ENCODE measurements at places on chromosomes 4 and X. TPM values are rescaled to one million over a fixed set of nuclear protein-coding genes. Genes with fewer than 3 reads are reported as not detected.
A peak's percentile ranks its signal among the peaks of the same experiment; 100 is the strongest.

Gene ARL9
- not detected for total RNA-seq

Gene TMSB15B
- 7.7 TPM for total RNA-seq

Gene ANAPC4
- total RNA-seq = 40.9 TPM

Gene COL4A5
- total RNA-seq = not detected

Gene TMPRSS11D
- not detected for total RNA-seq

Gene UGT2A3
- total RNA-seq = not detected

Gene RHOXF2B
- total RNA-seq = not detected

Gene VCX3B
- not detected for total RNA-seq

Gene MYOZ2
- total RNA-seq = not detected

Gene STOX2
- not detected for total RNA-seq

Gene CEP135
- 13.3 TPM for total RNA-seq

DNA sequence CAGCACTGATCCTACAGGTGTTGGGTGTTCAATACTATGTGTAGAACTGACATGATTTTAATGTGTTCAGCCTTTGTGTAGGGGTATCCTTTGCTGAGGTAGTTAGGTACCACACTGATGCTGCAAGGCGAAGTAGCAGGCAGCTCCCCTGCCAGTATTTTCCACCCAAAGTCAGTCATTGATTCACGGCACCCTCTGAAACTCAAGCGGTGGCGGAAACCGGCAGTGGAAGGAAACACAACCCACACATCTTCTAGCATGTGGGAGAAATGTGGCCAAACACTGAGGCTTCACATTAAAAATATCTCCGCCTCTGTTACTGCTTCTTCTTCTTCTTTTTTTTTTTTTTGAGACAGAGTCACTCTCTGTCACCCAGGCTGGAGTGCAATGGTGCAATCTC lies 126.3 kb downstream of the AASDH start:
- H3K4me1 ChIP-seq = peaks cover 24% of the 10 kb centered on the region
- peaks cover 29% of the 10 kb centered on the region for H3K27me3 ChIP-seq
- H3K4me3 ChIP-seq = no peak overlapping the region
- H3K27ac ChIP-seq = no peak overlapping the region
- H3K36me3 ChIP-seq = peaks cover 5% of the 10 kb centered on the region

DNA sequence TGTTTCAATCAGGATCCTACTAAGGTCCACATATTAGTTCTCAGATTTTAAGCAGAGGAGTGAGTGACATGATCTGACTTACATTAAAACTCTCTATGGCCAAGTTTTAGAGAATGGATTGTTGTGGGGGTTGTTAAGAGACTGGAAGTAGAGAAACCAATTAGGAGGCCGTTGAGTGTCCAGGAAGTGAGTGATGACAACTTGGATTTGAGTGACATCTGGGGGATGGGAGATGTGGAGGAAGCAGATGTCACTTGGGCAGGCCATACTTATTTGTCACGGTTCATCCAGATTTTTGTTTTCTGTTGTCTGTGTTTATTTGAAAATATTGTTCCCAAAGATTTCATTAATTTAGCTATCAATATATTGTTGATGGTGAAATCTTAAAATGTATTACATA lies 28.3 kb downstream of the ADD1 start:
- no peaks in the 10 kb centered on the region for H3K27me3 ChIP-seq
- H3K4me3 ChIP-seq = no peak overlapping the region
- DNase-seq = no peak
- peaks cover 29% of the 10 kb centered on the region for H3K36me3 ChIP-seq

DNA sequence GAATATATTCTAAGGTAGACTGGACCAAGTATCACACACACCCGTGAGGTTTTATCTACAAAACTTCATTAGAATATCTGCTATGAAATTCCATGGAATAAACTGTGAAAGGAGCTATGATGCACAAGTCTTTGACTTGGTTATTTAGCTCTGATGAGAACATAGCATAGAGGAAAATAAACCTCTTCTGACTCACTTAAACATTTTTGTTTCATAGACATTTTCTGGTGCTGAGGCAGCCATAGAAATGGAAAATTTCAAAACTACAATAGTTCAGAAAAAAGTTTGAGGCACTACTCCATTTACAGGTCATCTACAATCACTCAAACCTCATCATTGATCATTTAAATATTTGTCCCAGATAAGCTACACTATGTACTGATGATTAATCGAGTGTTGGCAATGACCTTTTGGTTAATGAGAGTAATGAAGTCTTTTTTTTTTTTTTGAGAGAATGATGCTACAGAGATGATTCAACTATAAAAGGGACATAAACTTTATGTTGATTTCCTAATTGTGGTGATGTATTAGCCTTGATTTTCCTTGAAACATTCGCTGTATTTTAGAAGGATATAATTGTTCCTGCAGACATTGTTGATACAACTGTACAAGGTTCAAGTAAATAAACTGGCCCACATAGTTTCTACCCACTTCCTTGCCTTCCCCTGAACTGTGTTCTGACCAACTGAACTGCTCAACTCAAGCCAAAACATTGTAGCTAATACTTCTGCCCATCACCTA lies 77.5 kb downstream of the AREG start:
- H3K4me3 ChIP-seq = no peak overlapping the region
- no peak overlapping the region for H3K27ac ChIP-seq
- H3K4me1 ChIP-seq = peaks cover 16% of the 10 kb centered on the region
- peaks cover 3% of the 10 kb centered on the region for H3K27me3 ChIP-seq
- H3K36me3 ChIP-seq = no peaks in the 10 kb centered on the region
- no peak for DNase-seq

- no peak overlapping the region for H3K4me3 ChIP-seq
- no peaks in the 10 kb centered on the region for H3K27me3 ChIP-seq
- H3K27ac ChIP-seq = no peak overlapping the region
- H3K4me1 ChIP-seq = no peaks in the 10 kb centered on the region
Measured at GRCh38 chrX:132393485-132393884, 95.4 kb downstream of the MBNL3 start.

GRCh38 chr4:167578906-167579305 lies 344.6 kb upstream of the SPOCK3 start:
- no peaks in the 10 kb centered on the region for H3K27me3 ChIP-seq
- H3K4me1 ChIP-seq = no peaks in the 10 kb centered on the region
- H3K27ac ChIP-seq = no peak overlapping the region
- H3K36me3 ChIP-seq = no peaks in the 10 kb centered on the region
- no peak for DNase-seq

DNA sequence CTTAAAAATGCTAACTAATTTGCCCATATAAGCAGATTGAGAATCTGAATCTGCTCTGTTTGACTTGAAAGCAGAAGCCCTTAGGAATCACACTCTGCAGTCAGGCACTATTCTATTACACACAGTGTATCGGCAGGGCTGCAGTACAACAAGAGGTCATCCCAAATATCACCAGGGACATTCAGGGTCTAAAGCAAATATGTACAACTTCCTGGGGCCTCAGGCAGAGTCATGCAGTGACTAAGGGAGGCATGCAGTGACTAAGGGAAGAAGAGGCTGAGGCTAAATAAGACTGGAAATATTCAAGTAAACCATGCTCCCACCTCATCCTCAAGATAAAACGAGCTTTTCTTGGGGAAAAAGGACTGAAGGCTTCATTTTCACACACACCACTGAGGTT lies 20.9 kb downstream of the MAPK10 start:
- no peak overlapping the region for H3K4me3 ChIP-seq
- no peak overlapping the region for H3K27ac ChIP-seq

DNA sequence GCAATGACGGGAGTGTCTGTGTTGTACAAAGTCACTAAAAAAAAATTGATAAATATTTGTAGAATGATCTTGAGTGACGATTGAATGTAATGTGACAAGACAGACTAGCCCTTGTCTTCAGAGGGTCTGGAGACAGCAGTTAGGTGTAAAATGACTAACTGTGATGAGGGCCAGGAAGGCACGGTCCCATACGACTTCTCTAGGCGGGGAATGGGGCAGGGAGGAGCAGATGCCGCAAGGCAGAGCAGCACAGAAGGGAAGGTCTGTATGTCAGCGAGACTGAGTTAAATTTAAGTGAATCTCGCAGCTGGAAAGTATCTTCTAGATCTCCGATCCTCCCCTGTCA lies 405 bp downstream of the CENPE start:
- DNase-seq = no peak
- peak overlapping the region; percentile 96 for H3K4me3 ChIP-seq
- peaks cover 42% of the 10 kb centered on the region for H3K36me3 ChIP-seq
- H3K27me3 ChIP-seq = peaks cover 5% of the 10 kb centered on the region
- H3K27ac ChIP-seq = peak overlapping the region; percentile 95
- peaks cover 22% of the 10 kb centered on the region for H3K4me1 ChIP-seq

DNA sequence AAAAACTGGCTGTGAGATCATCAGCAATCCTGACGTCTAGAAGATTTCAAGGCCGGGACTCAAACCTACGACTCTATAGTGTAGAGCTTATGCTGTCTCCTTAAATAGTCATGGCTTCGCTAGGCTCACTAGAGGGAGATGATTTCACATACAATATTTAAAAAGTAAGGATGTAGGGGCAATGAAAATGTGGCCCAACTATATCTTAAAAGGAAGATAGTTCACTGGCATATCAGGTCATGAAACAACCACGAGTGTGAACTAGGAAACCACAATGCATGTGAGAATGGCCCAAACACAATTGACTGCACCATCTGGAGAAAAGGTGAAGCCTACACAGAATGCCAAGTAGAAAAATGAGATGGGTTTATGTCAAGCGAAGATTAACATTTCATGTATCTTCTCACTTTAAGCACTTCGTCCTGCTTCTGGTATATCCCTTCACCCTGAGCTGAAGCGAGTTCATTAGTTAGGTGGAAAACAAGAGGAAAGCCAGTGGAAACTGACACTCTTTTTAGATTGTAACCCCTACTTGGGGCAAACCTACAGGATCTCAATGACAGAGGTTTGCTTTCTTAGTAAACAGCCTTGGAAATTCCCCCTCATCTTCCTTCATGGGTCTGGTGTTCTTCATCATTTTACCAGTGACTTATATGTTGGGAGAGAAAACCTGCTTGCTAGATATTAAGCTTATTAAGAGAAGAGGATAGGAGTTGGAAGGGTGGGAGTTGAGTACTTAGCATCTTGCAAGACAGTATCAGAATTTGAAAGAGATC lies 17.4 kb downstream of the FAM9C start:
- DNase-seq = no peak
- no peaks in the 10 kb centered on the region for H3K36me3 ChIP-seq
- H3K4me3 ChIP-seq = no peak overlapping the region

- H3K36me3 ChIP-seq = peaks cover 37% of the 10 kb centered on the region
- H3K27me3 ChIP-seq = peaks cover 12% of the 10 kb centered on the region
- DNase-seq = no peak
Measured at GRCh38 chr4:7068279-7068842, 497 bp upstream of the GRPEL1 start.

GRCh38 chr4:70712150-70712549 lies 9.6 kb upstream of the RUFY3 start:
- no peaks in the 10 kb centered on the region for H3K36me3 ChIP-seq
- no peak overlapping the region for H3K4me3 ChIP-seq
- no peak overlapping the region for H3K27ac ChIP-seq
- no peak for DNase-seq
- H3K4me1 ChIP-seq = peaks cover 36% of the 10 kb centered on the region
- H3K27me3 ChIP-seq = no peaks in the 10 kb centered on the region

GRCh38 chr4:42235304-42236021 lies 83.0 kb upstream of the BEND4 start:
- no peaks in the 10 kb centered on the region for H3K36me3 ChIP-seq
- H3K27ac ChIP-seq = no peak overlapping the region
- H3K4me3 ChIP-seq = no peak overlapping the region
- H3K4me1 ChIP-seq = no peaks in the 10 kb centered on the region
- H3K27me3 ChIP-seq = no peaks in the 10 kb centered on the region
- DNase-seq = no peak

DNA sequence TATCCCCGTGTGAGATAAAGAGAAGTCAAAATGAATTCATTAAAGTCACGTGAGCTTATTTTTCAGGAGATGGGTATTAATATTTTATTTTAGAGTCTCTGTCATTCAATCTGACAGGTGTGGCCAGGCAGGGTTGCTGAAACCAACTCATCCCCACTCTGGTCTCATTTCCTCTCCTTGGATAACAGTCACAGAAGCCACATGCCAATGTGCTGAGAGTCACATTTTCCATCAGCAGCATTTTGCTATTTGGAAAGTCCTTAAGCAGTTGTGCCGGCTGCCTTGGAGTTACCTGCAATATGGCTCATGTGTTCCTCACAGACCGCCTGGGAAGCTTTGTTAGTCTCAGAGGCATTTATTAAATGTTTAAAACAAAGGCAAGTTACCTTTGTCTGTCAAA lies 302.3 kb downstream of the DCHS2 start:
- no peak overlapping the region for H3K27ac ChIP-seq
- DNase-seq = no peak
- no peaks in the 10 kb centered on the region for H3K27me3 ChIP-seq
- no peaks in the 10 kb centered on the region for H3K4me1 ChIP-seq

DNA sequence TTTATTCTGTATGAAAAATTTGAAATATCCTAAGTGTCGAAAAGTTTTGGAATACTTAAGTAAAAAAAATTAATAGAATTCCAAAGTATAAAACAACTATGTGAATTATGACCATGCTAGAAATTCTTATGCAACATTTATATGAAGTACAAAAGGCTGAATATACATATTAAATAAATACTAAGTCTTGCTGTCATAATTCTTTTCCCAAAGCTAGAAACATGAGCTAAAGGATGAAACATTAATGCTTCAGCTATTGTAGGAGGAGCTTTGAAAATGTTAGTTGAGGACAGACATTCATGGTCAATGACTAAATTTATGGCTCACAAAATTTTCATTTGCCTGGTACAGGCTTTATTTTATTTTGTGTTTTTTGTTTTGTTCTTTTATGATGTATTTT lies 207.3 kb downstream of the GABRB1 start:
- no peaks in the 10 kb centered on the region for H3K36me3 ChIP-seq
- H3K4me3 ChIP-seq = no peak overlapping the region
- H3K4me1 ChIP-seq = no peaks in the 10 kb centered on the region
- H3K27me3 ChIP-seq = no peaks in the 10 kb centered on the region
- DNase-seq = no peak
- no peak overlapping the region for H3K27ac ChIP-seq

DNA sequence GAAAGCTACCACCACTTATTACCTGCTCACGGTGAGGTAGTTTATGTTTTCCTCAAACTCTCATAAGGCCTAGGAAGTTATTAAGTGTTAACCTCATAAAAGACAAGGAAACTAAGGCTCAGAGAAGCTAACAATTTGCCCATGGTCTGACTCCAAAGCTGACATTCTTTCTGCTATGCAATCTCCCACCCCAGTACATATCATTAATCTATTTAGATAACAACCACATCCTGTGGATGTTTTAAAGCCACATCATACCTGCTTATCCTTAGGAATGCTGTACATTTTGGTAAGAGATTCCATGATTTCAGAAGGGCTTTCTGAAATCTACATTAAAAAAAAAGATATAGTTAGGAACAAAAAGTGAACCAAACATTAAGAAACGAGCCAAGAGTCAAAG lies 55.4 kb downstream of the HUWE1 start:
- no peak overlapping the region for H3K4me3 ChIP-seq
- no peak for DNase-seq
- no peak overlapping the region for H3K27ac ChIP-seq
- H3K36me3 ChIP-seq = peaks cover 77% of the 10 kb centered on the region

GRCh38 chrX:96445531-96446065 lies 239.0 kb upstream of the DIAPH2 start:
- no peaks in the 10 kb centered on the region for H3K36me3 ChIP-seq
- no peaks in the 10 kb centered on the region for H3K27me3 ChIP-seq
- DNase-seq = no peak
- no peak overlapping the region for H3K4me3 ChIP-seq
- no peaks in the 10 kb centered on the region for H3K4me1 ChIP-seq

GRCh38 chr4:94454405-94454804 lies 2.7 kb downstream of the PDLIM5 start:
- H3K4me3 ChIP-seq = no peak overlapping the region
- H3K36me3 ChIP-seq = peaks cover 10% of the 10 kb centered on the region
- H3K27me3 ChIP-seq = peaks cover 12% of the 10 kb centered on the region
- peaks cover 24% of the 10 kb centered on the region for H3K4me1 ChIP-seq
- H3K27ac ChIP-seq = no peak overlapping the region

- no peak for DNase-seq
- no peaks in the 10 kb centered on the region for H3K36me3 ChIP-seq
- H3K27ac ChIP-seq = no peak overlapping the region
- H3K4me1 ChIP-seq = no peaks in the 10 kb centered on the region
- no peak overlapping the region for H3K4me3 ChIP-seq
Measured at GRCh38 chrX:11474021-11474420, 180.8 kb downstream of the AMELX start.

Measured in activated T-helper 2 cell treated with anti-CD3 and anti-CD28 coated beads, Interferon-gamma antibody, Interleukin-2, Interleukin-4, amounts not matched to agents 10 μg/mL and 5 μg/mL and 100 μg/mL, durations not matched to agents 14 hours and 24 hours and 36 hours (primary cell).